Foreskin keratinocyte (primary cell): ENCODE measurements at places on chromosomes 1 and 21. TPM values are rescaled to one million over a fixed set of nuclear protein-coding genes. Genes with fewer than 3 reads are reported as not detected.

The ZMYND12 gene
- polyA plus RNA-seq, result 0.26 and 0.55 TPM in 2 replicates

The STIL gene
- polyA plus RNA-seq, result 4.5 and 6.7 TPM in 2 replicates

The FAM177B gene
- not detected in 2 replicates for polyA plus RNA-seq

The CHAF1B gene
- 9.4 and 10.5 TPM in 2 replicates for polyA plus RNA-seq

The ARMH1 gene
- 0.12 TPM in 1 of 2 replicates, not detected in the other for polyA plus RNA-seq

The RPE65 gene
- not detected in 2 replicates for polyA plus RNA-seq

The OR2M3 gene
- polyA plus RNA-seq, result not detected in 2 replicates

The MFSD2A gene
- polyA plus RNA-seq, result 47.6 and 49.8 TPM in 2 replicates

The KIAA0040 gene
- polyA plus RNA-seq, result 34.5 and 35.5 TPM in 2 replicates

The PPP1R15B gene
- polyA plus RNA-seq, result 7.0 and 8.8 TPM in 2 replicates

The CNR2 gene
- polyA plus RNA-seq, result not detected in 2 replicates

The SGIP1 gene
- 0.23 TPM in 1 of 2 replicates, not detected in the other for polyA plus RNA-seq

The RNU1-2 gene
- not detected in 2 replicates for polyA plus RNA-seq

The C1orf116 gene
- polyA plus RNA-seq, result 56.6 and 69.5 TPM in 2 replicates

The AQP10 gene
- polyA plus RNA-seq, result 0.16 and 0.17 TPM in 2 replicates

The AADACL3 gene
- polyA plus RNA-seq, result not detected in 2 replicates

The SLC16A4 gene
- 0.16 and 0.18 TPM in 2 replicates for polyA plus RNA-seq

The C1QA gene
- polyA plus RNA-seq, result not detected in 2 replicates

The PRAMEF7 gene
- polyA plus RNA-seq, result not detected in 2 replicates

The CFHR4 gene
- not detected in 2 replicates for polyA plus RNA-seq

The LRRC38 gene
- not detected in 2 replicates for polyA plus RNA-seq
